ENCODE measurements at places on chromosomes 3 and 15. TPM values are rescaled to one million over a fixed set of nuclear protein-coding genes. Genes with fewer than 3 reads are reported as not detected.

DNA sequence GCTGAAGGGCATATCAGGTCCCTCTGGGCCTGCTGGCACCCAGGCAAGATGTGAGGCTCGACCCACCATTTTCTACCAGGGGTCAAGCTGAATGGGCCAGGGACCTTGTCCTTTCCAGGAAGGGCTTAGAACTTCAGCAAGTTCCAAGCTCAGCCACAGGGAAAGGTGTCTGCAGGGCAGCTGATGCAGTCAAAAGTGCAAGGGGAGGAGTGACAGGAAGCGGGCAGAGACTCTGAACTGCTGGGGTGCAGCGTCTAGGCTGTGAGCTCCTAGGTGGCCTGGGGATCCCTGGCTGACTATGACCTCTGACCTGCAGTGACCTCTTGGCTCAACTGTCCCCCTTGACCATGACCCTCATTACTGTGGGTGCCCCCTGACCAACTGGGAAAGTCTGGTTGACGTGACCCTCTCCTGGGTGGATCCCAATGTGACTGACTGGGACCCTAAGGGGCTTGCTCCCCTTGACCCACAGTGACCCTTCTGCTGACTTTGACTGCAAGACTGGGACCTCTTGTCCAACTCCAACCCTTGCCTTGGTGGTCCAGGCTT, 14.4 kb upstream of the SEC13 start:
- H3K4me3 ChIP-seq, result no peak overlapping the region
- H3K27me3 ChIP-seq, result peaks cover 4% of the 10 kb centered on the region
- H3K4me1 ChIP-seq, result no peaks in the 10 kb centered on the region
- ATAC-seq, result no peak

DNA sequence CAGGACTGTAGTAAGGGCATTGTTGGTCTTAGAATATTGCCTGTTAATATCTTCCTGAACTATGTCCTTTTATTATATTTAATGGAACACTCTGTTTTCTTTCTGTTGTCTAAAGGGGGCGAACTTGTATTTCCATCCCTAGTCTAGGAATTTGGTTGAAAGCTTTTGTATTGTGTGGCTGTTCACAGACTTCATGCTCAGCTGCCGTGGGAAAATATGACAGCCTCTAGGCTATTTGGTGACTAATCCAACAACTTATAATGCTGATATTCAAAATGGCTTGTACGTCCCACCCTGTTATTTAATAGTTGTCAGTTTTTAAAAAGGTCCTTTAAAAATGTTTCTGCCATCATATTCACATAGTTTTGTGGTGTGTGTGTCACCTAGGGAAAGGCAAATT, 202.6 kb downstream of the KLHL25 start:
- no peak overlapping the region for H3K4me3 ChIP-seq
- peaks cover 35% of the 10 kb centered on the region for H3K4me1 ChIP-seq
- H3K27me3 ChIP-seq, result no peaks in the 10 kb centered on the region
- no peak for ATAC-seq

DNA sequence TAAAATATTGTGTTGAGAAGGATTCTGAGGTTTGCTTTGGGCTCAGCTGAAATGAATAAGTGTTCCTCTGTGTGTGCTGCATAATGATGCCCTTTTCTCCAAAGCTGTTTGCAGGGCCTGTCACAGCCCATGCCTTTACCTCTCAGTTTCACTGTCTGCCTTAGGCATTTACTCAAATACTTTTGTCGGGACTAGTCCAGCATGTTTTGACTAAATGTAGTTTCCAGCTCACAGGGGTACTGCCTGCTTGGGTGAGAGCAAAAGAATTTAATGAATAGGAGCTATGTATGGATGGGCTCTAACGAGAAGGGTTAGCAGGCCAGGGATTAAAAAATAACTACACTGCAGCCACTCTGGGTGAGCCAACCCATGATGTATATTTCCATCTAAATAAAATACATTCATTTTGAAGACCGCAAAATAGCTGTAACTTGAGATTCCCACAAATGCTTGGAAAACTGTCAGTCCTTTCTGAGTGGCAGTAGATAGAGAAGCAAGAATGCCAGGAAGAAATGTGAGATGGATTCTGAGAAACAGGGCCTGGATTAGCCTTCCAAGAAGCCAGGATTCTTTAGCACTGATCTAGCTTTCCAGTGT, 549.2 kb upstream of the TBL1XR1 start:
- H3K27ac ChIP-seq, result no peak overlapping the region
- no peak for ATAC-seq
- H3K27me3 ChIP-seq, result no peaks in the 10 kb centered on the region
- no peaks in the 10 kb centered on the region for H3K4me1 ChIP-seq
- no peak overlapping the region for H3K4me3 ChIP-seq

DNA sequence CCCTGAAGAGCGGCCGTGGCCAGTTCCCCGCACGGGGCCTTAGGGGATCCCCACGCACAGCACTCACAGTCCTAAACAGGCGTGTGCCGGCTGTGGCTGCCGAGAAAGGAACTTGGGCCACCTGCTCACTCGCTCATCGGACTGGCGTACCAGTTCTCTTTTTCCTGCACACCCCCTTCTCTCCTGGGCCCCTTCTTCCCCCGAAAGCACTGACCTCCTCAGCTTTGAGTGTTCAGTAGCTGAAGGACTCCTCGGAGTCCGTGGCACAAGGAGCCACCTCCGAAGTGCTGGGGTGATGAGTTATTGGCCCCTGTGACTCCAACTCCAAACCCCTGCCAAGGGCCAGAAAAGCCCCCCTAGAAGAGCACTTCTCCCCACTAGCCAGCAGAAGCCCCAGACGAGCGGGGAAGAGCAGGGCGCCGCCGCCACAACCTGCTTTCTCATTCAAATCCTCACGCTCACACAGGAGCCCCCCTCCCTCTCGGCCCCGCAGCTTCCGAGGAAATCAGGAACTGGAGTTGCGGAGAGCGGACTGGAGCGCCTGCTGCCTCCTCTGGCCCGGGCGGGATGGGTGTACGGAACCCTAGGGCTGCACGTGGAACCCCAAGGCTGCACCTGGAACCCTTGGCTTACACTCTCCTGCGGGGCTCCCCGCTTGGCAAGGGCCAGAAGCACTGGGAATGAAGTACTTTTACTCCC, at the start of gene PLCH1:
PLCH1 (minus strand) TSS at position 446 of the 699 bp plus-strand sequence. CDS start 40,847 bp downstream, outside the sequence.
- no peaks in the 10 kb centered on the region for H3K4me1 ChIP-seq
- peak within 1 kb of the TSS; percentile 89 for H3K4me3 ChIP-seq
- peaks cover 19% of the 10 kb centered on the region for H3K27me3 ChIP-seq
- no peaks in the 10 kb centered on the region for H3K36me3 ChIP-seq
- peak; percentile 70 for ATAC-seq
- peak within 1 kb of the TSS; percentile 79 for H3K27ac ChIP-seq

DNA sequence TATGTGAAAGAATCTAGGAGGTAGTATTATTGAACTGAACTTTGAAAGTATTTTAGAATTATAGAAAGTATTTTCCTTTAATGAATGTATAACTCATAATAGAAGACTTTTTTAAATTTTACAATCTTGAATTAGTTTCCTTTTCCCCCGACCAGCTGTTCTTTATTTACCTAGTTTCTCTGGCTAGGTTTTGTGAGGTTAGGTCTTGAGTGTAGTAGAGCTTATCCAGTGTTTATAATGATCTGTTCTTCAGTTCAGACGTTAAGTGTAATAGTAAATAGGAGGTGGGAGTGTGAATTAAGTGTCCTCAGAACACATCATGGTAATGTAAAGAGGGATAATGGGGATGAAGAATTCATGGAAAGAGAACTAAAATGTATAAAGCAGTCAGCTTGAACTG, 93.8 kb downstream of the MYRIP start:
- no peaks in the 10 kb centered on the region for H3K36me3 ChIP-seq
- H3K27ac ChIP-seq, result no peak overlapping the region
- no peak for ATAC-seq
- no peaks in the 10 kb centered on the region for H3K4me1 ChIP-seq
- no peaks in the 10 kb centered on the region for H3K27me3 ChIP-seq

- no peak for ATAC-seq
- H3K27me3 ChIP-seq, result no peaks in the 10 kb centered on the region
- H3K4me3 ChIP-seq, result no peak overlapping the region
- H3K36me3 ChIP-seq, result no peaks in the 10 kb centered on the region
Observed at GRCh38 chr3:11910971-11911531, 64.4 kb upstream of the TAMM41 start.

DNA sequence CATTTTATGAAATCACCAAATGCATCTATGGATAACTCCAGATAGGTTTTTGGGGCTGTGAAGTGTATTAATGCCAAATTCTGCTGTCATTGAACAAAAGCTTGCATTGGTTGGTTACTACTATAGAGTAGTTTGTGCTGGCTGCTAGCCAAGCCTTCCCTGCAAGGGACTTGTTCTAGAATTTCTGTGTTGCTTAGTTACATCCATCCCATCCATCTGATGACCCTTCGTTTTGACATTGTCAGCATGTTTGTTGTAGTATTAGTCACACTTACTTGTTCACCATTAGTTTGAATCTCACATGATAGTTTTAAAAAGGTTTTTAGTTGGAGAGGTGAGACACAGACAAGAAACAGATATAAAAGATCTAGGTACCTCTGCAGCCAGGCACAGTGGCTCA, 7.0 kb upstream of the NIPA2 start:
- H3K27ac ChIP-seq, result no peak overlapping the region
- H3K4me1 ChIP-seq, result no peaks in the 10 kb centered on the region
- H3K36me3 ChIP-seq, result peaks cover 30% of the 10 kb centered on the region
- no peaks in the 10 kb centered on the region for H3K27me3 ChIP-seq
- H3K4me3 ChIP-seq, result no peak overlapping the region

- peaks cover 6% of the 10 kb centered on the region for H3K4me1 ChIP-seq
- H3K36me3 ChIP-seq, result no peaks in the 10 kb centered on the region
- ATAC-seq, result no peak
- peaks cover 10% of the 10 kb centered on the region for H3K27me3 ChIP-seq
Observed at GRCh38 chr3:69409831-69410230, 23.9 kb upstream of the FRMD4B start.

DNA sequence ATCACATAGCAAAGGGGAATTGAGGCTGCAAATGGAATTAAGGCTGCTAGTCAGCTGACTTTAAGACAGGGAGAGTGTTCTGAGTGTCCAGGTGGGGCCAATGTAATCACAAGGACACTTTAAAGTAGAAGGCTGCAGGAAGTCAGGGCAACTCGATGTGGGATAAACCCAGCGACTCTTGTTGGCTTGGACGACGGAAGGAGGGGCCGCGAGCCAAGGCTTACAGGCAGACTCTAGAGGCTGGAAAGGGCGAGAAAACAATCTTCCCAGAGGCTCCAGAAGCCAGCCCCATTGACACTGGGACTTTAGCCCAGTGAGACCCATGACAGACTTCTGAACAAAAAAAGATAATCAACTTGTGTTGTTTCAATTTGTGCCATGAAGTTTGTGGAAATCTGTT, 12.9 kb upstream of the MUSTN1 start:
- peaks cover 29% of the 10 kb centered on the region for H3K36me3 ChIP-seq
- H3K4me3 ChIP-seq, result no peak overlapping the region
- ATAC-seq, result no peak

DNA sequence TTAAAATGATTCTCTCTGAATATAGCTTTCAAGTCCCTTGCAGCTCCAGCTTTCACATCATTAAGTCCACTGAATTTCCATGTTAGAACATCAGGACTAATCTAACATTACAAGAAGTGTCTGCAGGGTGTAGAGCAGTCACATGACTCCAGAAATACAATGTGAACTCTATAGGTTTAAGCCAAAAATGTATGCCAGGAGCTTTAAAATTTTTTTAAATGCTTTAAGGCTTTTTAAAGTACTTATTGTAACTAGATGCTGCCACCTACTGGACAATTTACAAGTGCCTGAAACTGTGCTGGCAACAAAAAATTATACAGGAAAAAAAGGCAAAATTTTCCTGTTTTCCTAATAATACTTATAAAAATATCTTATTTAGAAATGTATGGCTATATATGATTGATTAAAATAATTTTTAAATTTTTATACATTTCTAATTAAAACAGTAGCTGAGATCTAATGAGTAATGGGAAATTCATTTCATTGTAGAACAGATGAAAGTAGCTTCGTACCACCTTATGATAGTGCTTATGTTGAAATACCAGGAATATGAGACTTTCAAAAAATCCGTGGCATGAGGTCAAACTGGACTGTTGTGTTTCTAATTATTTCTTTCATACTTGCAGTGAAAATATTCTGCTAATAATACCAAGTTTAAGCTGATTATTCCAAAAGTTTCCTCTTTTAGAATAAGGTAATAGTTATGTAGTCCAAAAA, 25.7 kb downstream of the FSIP1 start:
- H3K36me3 ChIP-seq, result no peaks in the 10 kb centered on the region
- ATAC-seq, result no peak
- H3K27me3 ChIP-seq, result no peaks in the 10 kb centered on the region
- no peak overlapping the region for H3K4me3 ChIP-seq

The SLC12A1 gene
- not detected for total RNA-seq

The MESP1 gene
- 2.1 TPM for total RNA-seq

Data from activated T-helper 17 cell treated with anti-CD3 and anti-CD28 coated beads, Interleukin-2, amount 50 U/mL, for 72 hours (primary cell).